Stimulated activated CD8-positive, alpha-beta memory T cell treated with anti-CD3 and anti-CD28 coated beads, Interleukin-7, amount 100 ng/mL, for 48 hours (primary cell): ENCODE measurements at places on chromosomes 6 and 20.

- no peak for DNase-seq
Measured at GRCh38 chr6:13998356-13998755, 73.6 kb downstream of the RNF182 start.

DNA sequence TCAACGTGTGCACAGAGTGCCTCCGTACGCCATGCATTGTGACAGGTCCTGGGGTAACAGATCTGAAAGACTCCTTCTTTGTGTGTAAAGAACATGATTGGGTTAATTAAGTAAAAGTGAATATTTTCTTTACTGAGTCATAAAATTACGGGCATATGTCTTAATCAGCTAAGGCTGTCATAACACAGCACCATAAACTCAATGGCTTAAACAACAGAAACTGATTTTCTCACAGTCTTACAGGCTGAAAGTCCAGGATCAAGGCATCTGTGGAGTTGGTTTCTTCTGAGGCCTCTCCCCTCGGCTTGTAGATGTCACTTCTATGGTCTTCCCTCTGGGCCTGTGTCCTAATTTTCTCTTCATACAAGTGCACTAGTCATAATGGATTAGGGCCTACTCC is 176.9 kb downstream of the MTFR2 start:
- no peak for DNase-seq

- DNase-seq: no peak
Measured at GRCh38 chr6:41318261-41318653, 17.2 kb upstream of the NCR2 start.

GRCh38 chr6:71388068-71388744 is 99.6 kb downstream of the OGFRL1 start:
- no peak for DNase-seq

DNA sequence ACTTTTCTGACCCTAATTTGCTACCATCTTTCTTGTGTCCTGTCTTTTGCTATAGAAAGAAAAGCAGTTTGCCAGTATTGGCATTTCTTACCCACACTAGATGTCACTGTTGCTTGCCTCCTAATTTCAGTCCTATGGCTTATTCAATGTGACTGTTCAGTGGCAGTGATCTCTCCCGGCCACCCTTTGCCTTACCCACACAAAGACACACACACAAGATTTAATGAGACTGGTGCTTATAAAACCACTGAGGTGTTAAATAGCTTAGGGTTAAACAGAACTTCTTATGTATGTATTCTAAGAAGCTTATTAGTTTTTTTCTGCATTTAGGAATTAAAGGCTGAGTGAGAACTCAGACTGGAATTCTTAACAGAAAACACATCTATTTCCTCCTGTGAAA is 233.6 kb upstream of the ASCC3 start:
- no peak for DNase-seq

DNA sequence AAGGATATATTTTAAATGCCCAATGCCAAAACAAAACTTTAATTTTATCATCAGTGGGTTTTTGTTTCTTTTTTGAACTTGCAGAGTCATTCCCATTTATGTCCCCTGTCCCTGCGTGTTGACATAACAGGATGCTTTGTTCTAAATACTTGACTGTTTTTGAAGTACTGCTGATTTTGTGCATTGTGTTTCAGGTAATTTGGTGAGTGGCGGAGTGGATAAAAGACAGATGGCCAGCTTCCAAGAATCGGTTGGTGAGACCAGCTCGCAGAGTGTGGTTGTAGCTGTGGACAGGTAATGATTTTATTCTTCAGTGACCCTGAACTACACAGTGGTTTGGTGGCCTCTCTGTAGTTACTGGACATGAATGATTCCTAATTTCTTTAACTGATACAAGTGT is 50.5 kb upstream of the CSE1L start:
- no peak for DNase-seq

- no peak for DNase-seq
Measured at GRCh38 chr20:46647469-46647868, 3.8 kb downstream of the SLC13A3 start.

GRCh38 chr20:4949833-4950178 is 51.5 kb downstream of the SLC23A2 start:
- DNase-seq: no peak

- no peak for DNase-seq
Measured at GRCh38 chr20:54056762-54057639, 13.4 kb downstream of the BCAS1 start.

- DNase-seq: no peak
Measured at GRCh38 chr6:73903155-73903554, 207.2 kb downstream of the CD109 start.

DNA sequence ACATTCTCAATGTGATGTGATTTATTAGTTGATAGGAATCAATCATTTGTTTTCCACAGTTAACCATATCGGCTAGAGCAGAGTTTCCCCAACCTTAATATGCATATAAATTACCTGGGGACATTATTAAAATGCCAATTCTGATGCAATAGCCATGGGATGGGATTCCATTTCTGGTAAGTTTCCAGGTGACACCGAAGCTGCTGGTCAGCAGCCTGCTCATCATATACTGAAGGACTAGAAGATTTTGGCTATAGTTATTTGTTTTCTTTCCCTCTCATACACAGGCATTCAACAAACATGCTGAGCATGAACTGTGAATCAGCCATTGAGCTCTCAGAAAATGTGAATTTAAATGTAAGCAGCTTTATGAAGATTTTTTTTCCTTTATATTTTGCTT is 35.8 kb downstream of the FBXO5 start:
- no peak for DNase-seq

DNA sequence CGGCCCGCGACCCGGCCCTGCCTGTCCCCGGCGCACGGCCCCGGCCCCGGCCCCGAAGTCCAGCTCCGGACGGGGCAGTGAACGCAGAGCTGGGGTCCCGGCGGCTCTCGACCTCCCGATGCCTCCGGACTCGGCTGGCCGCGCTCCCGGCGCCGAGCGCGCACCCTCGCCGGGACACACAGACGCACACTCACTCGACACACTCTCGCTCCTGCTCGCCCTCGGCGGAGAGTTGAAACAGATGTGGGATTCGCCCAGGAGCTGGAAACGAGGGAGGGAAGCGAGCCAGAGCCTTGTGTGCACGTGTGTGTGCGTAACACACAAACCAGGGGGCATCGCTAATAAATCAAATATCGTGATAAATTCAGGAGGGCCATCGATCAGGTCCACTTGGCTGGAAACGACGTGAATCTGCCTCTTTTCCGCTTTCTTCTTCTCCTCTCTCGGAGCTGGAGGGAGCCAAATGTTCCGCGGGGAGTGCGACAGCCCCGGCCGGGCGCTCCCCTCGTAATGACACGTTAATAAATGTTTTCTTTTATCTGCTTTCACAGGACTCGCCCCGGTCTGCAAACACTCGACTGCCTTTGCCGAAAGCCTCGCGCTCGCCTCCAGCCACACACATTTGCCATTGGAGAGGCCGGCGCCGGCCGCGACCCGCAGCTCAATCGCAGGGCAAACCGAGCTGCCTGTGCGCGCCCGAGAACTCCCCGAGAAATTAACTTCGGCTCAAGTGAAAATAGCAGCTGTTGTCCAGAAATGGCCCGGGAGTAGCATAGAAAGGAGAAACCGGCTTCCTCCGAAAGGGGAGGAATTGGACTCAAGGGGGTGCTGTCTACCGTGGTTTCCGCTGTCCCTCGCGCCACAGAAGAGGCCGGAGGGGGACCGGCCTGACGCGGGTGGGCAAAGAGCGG is 828 bp upstream of the SULF2 start:
- DNase-seq: no peak

GRCh38 chr6:168623736-168624135 is 182.8 kb downstream of the SMOC2 start:
- DNase-seq: no peak

DNA sequence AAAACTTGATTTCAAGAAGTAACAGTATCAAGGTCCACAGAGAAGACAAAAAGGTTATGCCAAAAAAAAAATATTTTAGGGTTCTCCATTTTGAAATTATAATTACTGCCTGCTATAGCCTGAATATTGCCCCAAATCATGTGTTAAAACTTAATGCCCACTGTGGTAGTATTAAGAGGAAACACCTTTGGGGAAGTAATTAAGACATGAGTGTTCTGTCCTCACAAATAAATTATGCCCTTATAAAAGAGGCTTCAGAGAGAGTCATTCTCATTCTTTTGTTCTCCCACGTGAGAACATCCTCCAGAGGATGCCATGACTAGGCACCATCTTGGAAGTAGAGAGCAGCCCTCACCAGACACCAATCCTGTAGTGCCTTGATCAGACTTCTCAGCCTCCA is 66.2 kb downstream of the GMDS start:
- DNase-seq: no peak

- DNase-seq: no peak
Measured at GRCh38 chr6:113634352-113635163, 222.6 kb upstream of the MARCKS start.

DNA sequence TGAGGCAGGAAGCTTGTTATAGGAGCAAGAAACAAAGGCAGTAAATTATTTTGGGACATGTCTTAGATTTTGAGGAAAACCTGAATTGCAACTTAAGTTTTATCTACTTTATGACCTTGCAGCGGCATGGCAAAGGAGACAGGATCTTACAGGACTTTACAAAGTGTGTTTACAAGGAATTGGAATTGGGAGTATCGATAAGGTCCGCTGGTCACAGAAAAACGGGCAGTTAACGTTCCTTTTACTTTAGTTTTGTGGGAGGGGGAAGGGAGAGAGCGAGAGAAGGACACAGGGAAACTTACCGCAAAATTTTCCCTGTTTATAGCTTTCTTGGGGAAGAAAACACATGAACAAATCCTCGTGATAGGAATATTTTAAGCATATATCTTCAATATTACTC is 1607.2 kb downstream of the GRIK2 start:
- no peak for DNase-seq

DNA sequence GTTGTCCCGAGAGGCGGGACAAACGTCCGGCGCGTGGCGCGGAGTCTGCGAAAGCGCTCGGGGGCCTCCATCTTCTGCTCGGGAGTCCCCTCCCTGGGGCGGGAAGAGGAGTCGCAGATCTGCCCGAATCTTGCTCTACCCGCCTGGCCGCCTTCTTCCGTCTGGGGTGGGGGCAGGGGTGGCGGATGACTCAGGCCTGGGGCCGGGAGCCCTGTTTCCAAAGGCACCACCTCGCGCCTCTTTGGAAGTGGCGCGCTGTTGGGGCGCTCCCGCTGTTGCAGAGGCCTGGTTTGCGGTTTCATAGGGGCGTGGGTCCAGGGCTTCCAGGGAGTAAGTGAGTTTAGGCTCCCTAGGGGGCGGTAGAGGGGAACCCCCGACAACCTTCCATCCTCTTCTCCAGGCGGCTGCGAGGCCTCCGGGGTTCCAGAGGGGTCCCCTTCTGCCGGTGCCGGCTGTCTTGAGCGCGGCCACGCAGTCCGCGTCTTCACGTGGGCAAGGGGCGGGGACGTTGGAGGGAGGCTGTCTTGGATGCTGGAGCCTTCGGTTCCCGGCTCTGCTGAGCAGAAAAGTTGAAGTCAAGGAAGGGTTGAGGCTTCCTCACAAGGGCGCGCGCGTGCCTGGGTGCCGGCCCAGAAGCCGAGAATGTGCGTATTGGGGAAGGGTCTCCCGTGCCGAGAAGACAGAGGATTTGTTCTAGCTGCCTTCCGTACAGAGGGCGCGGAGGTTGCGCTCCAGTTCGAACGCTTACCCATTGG is 2.6 kb upstream of the TFAP2C start:
- no peak for DNase-seq

- no peak for DNase-seq
Measured at GRCh38 chr20:37407019-37407566, 61.2 kb downstream of the SRC start.

GRCh38 chr6:127279815-127280214 is 13.2 kb downstream of the RNF146 start:
- no peak for DNase-seq

- DNase-seq: no peak
Measured at GRCh38 chr6:30149234-30149633, 11.8 kb downstream of the TRIM10 start.

DNA sequence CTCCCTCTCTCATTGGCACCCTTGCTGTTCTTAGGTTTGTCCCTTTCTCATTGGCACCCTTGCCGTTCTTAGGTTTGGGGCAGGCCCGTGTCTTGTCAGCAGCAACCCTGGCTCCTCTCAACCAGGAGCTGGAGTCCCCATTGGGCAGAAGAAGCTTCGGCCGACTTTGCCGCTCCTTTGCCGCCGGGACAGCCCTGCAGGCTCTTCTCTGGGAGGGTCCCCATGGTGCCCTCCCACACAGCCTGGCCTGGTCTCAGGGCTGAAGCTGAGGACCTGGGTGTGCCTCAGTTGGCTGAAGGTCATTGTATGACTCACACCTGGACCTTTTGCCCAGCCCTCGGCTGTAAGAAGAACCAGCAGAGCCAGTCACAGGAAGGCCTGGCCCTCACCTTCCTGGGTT is 59.6 kb downstream of the PPP1R14C start:
- no peak for DNase-seq

- no peak for DNase-seq
Measured at GRCh38 chr6:34914358-34914757, 25.3 kb downstream of the ANKS1A start.

GRCh38 chr20:33951171-33951570 is 42.5 kb upstream of the RALY start:
- DNase-seq: no peak

DNA sequence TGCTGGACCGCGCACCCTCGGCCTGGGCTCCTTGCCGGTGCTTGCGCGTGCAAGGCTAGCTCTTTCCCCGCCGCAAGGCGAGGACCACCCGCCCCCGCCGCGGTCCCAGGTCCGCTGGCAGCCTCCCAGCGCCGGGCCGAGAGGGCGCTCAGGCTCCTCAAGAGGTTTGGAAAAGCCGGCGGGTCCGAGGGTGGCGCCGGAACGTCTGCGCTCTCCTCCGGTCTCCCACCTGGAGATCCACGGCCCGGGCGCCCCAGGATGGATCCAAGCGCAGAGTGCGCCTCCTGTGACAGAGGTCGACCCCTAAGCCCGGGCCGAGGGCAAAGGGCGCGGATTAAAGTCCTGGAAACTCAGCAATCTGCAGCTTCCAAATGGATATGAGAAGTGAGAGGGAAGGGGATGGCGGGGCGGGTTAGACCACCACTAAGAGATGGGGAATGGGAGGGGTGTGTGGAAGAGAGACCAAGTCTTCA is 575 bp upstream of the MICAL1 start:
- no peak for DNase-seq

DNA sequence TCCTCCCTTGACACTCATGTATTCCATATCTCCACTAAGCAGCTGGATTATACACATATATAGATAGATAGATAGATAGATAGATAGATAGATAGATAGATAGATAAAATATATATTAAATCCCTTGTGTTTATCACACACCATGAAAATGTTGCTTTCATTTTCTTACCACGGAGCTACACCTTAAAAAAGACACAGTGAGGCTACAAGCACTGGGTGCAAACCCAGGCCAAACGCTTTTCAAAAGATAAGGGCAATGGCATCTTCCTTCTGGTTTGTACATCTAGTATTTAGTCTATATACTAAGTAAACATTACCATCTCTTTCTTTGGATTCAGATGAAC is 377.1 kb downstream of the ESR1 start:
- DNase-seq: no peak

- DNase-seq: no peak
Measured at GRCh38 chr6:151422981-151423380, 28.9 kb downstream of the RMND1 start.

GRCh38 chr20:37230200-37230599 is 31.4 kb downstream of the GHRH start:
- DNase-seq: no peak

- no peak for DNase-seq
Measured at GRCh38 chr6:36791521-36792135, 47.6 kb downstream of the CPNE5 start.
